ENCODE measurements at places on chromosomes 3 and 15. TPM values are rescaled to one million over a fixed set of nuclear protein-coding genes. Genes with fewer than 3 reads are reported as not detected.

The LSMEM2 gene
- total RNA-seq, result 4.8 TPM

The NEK4 gene
- 24.3 TPM for total RNA-seq

The PATL2 gene
- 0.72 TPM for total RNA-seq

The GRM2 gene
- total RNA-seq, result 0.24 TPM

The GASK1A gene
- 38.5 TPM for total RNA-seq

The CYP1A2 gene
- total RNA-seq, result 0.96 TPM

The GNAT1 gene
- not detected for total RNA-seq

Measured in umbilical cord (tissue), 2 donors.